T-helper 2 cell (primary cell): ENCODE measurements at places on chromosomes 2 and 18.

DNA sequence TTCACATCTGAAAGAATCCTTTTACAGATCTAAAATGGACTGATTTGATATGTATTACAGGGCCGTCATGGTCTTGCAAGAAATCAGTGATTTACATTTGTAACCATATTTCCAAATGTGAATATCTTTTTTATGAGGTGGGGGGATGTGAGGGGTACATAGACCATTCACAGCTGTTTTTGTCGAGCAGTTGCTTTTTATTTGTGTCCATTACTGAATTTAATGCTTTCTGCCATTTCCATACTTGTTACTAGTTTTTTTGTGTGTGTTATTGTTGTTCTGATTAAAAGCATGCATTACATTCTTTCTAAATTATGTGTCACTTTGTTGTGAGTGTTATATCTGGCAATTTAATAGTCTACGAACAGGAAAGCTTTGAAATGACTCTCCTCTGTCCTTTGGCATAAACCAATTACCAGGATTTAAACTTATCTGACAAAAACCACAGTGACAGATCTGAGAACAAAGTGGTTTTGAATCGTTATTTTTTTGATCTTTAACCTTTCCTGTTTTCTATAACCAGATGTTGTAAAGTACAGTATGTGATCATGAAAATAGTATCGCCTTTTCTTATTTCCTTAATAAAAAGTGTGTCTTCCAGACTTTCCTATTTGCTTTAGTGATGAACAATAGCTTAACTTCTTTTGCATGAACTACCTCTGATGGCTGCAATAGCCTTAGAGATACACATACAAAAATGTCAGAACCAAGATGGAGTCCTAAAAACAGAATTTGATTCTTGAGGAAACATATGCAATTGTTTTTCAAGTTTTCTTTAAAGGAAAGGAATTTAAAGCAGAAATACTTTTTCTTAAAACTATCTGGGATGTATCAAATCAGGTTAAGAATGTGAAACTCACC, 354.2 kb upstream of the ACVR2A start:
- peak; percentile 93 for DNase-seq

- no peak for DNase-seq
Observed at GRCh38 chr2:238376884-238377391, 49.8 kb upstream of the ASB1 start.

- DNase-seq = no peak
Observed at GRCh38 chr2:38742797-38743559, 8.2 kb downstream of the SRSF7 start.

GRCh38 chr18:78999939-79000338, 20.3 kb downstream of the SALL3 start:
- DNase-seq = no peak

GRCh38 chr2:189008555-189009262, 34.5 kb downstream of the COL3A1 start:
- DNase-seq = no peak

DNA sequence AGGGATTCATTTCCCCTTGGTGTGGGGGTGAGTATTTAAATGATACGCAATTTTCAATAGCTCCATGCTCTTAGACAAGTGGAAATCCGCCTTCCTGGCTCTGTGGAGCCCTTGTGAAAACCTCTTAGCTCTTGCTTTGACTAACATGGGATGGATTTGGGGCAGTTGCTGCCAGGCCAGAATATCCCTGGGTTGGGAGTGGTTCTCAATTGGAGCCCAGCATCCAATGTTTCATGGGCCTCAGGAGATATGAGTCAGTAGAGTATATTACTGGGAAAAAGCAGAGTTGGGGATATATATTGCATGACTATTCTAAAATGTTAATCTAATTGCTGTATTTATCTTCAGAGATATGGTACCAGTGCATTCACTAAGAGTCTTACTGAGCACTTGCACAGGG, 104.4 kb upstream of the IL1R2 start:
- DNase-seq = no peak

DNA sequence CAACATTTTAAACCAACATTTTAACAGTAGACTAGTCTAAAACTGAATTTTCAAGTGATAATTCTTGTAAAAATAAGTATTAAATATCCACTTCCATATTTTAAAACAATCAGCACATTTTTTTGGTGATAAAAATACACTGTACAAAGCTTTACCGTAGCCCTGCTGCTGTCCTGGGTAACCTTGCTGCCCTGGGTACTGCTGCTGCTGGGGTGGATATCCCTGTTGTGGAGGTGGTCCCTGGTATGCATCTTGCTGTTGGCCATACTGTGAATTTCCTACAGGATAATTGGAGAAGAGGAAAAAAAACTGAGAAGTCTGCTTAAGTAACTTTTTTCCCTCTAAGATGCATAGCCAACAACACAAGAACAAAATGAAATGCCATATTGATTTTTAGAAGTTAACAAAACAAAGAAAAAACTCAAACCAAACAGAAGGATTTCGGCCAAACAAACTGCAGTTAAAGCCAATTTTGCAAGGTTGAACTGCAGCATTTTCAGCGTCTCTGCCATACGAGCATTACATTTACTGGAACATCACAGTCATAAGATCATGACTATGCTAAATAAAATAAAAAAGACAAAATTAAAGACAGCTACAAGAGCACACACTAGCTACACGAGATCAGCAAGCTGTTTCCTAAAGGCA, 55.4 kb downstream of the SS18 start:
- no peak for DNase-seq
